ENCODE measurements at places on chromosomes 2 and 18. TPM values are rescaled to one million over a fixed set of nuclear protein-coding genes. Genes with fewer than 3 reads are reported as not detected.

GRCh38 chr2:222303045-222303827 is 4.4 kb upstream of the PAX3 start:
- no peak for DNase-seq

GRCh38 chr18:5841518-5841917 is 53.8 kb downstream of the TMEM200C start:
- DNase-seq: no peak

- peak; percentile 30 for DNase-seq
These were observed 810.1 kb upstream of the POU3F3 start for GRCh38 chr2:104043864-104044263.

- DNase-seq: peak; percentile 60
These were observed 249.9 kb upstream of the RBBP8 start for GRCh38 chr18:22683196-22683676.

- DNase-seq: no peak
These were observed 20.6 kb downstream of the TMX3 start for GRCh38 chr18:68694316-68694715.

- no peak for DNase-seq
These were observed 191.4 kb downstream of the MBD2 start for GRCh38 chr18:54033052-54033451.

- DNase-seq: peak; percentile 65
These were observed at the start of gene IAH1 for GRCh38 chr2:9474361-9475057. Gene IAH1 (plus strand): TSS chr2:9474551. CDS start chr2:9474567, 16 bp downstream.

- no peak for DNase-seq
These were observed 119.5 kb downstream of the RAD51AP2 start for GRCh38 chr2:17398770-17399169.

- no peak for DNase-seq
These were observed 15.5 kb upstream of the CDC42EP3 start for GRCh38 chr2:37686792-37687526.

SNORC gene
- polyA plus RNA-seq: 0.88 TPM

CFC1 gene
- polyA plus RNA-seq: 0.08 TPM

CAPG gene
- 2.9 TPM for polyA plus RNA-seq

LIPG gene
- 0.04 TPM for polyA plus RNA-seq

LIMS2 gene
- 293 TPM for polyA plus RNA-seq

CFAP65 gene
- not detected for polyA plus RNA-seq

SLC9A4 gene
- polyA plus RNA-seq: not detected

ZNF396 gene
- polyA plus RNA-seq: 0.19 TPM
